ENCODE measurements at places on chromosomes 11 and 22. TPM values are rescaled to one million over a fixed set of nuclear protein-coding genes. Genes with fewer than 3 reads are reported as not detected.

The TENM4 gene
- total RNA-seq = 5.0 TPM

The HTR3A gene
- total RNA-seq = 0.43 TPM

The PRRG4 gene
- 9.7 TPM for total RNA-seq

The YAP1 gene
- total RNA-seq = 120 TPM

- no peak for DNase-seq
- H3K27ac ChIP-seq = no peak overlapping the region
- no peaks in the 10 kb centered on the region for H3K27me3 ChIP-seq
- H3K36me3 ChIP-seq = no peaks in the 10 kb centered on the region
Measured at GRCh38 chr22:19823902-19824211, 30.8 kb downstream of the GNB1L start.

DNA sequence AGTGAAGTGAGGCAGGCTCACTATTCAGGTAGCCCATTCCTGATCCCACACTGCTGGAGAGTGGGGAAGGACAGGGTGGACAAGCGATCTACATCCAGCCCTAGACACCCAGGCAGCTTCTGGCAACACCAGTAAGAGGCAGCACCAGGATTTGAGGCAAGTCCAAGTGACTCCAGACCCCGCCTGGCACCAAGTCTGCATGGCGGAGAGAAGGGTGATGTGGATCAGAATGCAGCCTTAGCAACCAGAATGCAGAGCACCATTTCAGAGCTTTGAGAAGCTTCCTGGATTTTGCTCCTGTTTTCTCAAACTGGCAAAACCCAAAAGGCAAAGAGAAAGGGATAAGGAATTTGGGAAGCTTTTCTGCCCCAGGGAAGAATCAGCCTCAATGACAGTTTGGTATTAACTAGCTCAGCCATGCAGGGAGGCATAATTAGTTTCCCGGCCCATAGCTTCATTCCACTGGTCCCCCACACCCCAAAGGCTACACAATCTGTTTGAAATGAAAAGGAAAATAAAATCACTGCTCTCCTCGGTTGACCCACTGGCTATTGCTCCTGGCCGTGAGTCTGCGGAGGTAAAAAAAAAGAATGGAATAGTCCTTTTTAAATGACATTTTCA, 17.3 kb downstream of the GALNT18 start:
- H3K36me3 ChIP-seq = no peaks in the 10 kb centered on the region
- no peak overlapping the region for H3K4me3 ChIP-seq
- H3K27me3 ChIP-seq = no peaks in the 10 kb centered on the region
- no peaks in the 10 kb centered on the region for H3K4me1 ChIP-seq
- no peak overlapping the region for H3K27ac ChIP-seq
- DNase-seq = no peak

DNA sequence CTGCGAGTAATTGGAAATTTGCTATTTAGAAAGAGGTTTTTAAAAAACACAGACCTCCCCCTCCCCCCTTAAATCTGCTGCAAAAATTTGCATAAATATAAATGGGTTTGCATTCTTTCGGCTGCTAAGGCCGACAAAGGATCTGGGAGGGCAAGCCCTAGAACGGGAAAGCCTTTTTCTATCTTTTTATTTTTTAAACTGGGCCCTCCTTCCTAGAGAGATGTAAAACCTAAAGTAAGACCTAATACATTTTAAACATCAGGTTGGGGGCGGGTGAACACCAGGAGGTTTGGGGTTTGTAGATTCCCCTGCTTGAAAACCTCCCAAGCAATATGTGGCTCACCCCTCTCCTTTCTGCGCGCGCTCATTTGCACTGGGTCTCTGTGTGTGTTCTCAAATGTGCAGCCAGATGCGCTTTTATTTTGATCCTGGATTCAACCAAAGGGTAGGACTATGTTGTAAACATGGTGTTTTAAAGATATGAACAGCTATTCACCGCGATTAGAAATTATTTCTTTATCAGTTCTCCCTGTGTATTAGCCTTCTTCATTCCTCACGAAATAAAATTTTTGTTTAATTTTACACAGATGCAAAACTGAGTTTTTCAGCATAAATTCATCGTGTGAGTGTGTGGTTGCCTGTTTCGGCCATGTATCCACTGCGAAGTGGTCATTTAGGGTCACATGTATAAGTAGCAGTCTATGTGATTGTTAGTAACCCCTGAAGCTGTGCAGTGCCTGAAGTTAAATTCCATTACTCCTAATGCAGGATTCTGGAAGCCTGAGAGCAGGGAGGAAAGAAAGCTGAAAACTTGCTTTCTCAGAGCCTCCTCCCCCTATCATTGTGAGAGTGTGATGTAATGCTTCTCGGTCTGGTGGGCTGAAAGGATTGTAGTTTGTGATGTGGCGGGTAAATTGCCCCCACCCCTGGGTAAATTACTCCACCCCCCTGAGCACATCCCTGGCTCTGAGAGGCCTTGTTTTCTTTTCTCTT, 988 bp downstream of the TNRC6B start:
- H3K4me1 ChIP-seq = peaks cover 51% of the 10 kb centered on the region
- DNase-seq = peak; percentile 66
- no peaks in the 10 kb centered on the region for H3K27me3 ChIP-seq
- no peaks in the 10 kb centered on the region for H3K36me3 ChIP-seq
- H3K27ac ChIP-seq = peak overlapping the region; percentile 92
- peak overlapping the region; percentile 52 for H3K4me3 ChIP-seq

GRCh38 chr11:110772863-110773262, 60.6 kb upstream of the ARHGAP20 start:
- H3K27ac ChIP-seq = no peak overlapping the region
- H3K27me3 ChIP-seq = no peaks in the 10 kb centered on the region
- no peaks in the 10 kb centered on the region for H3K36me3 ChIP-seq
- H3K4me3 ChIP-seq = no peak overlapping the region

DNA sequence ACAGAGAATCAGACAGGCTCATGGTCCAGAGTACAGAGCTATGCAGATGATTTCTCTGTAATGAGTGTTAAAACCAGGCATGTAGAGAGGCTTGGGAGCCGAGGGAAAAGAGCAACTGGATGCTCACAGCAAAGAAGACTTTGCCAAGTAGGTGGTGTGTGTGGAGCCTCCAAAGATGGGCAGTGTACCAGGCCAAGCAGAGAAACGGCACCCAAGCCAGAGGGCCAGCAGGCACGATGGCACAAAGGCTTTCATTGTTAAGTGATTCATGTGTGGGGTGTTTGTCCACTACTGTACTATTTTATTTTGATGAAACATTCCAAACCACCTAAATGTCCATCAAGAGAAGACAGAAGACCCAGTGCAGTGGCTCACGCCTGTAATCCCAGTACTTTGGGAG, 11.1 kb downstream of the RANGAP1 start:
- H3K36me3 ChIP-seq = peaks cover 45% of the 10 kb centered on the region
- no peak overlapping the region for H3K4me3 ChIP-seq
- H3K27ac ChIP-seq = no peak overlapping the region
- no peaks in the 10 kb centered on the region for H3K27me3 ChIP-seq

DNA sequence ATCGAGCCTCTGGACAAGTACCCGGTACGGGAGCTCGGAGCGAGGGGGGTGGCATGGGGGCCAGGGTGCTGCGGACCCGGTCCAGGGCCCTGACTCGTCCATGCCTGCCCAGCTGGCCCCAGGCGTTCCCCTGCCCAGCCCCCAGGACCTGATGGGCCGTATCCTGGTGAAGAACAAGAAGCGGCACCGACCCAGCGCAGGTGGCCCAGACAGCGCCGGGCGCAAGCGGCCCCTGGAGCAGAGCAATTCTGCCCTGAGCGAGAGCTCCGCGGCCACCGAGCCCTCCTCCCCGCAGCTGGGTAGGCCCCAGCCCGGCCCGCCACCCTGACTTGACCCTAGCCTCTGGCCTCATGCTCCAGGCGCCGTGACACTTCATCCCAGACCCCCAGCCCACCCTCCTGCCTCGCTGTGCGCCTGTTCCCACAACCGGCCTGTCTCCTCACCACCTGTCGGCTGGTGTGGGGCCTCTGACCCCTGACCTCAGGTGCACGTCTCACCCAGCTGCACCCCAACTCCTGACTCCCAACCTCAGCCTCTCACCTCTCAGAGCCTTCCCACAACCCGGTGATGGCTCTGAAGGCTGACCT, 7.7 kb downstream of the PLCB3 start:
- peaks cover 78% of the 10 kb centered on the region for H3K36me3 ChIP-seq
- H3K27me3 ChIP-seq = no peaks in the 10 kb centered on the region
- H3K4me3 ChIP-seq = no peak overlapping the region
- DNase-seq = no peak
- H3K4me1 ChIP-seq = no peaks in the 10 kb centered on the region

DNA sequence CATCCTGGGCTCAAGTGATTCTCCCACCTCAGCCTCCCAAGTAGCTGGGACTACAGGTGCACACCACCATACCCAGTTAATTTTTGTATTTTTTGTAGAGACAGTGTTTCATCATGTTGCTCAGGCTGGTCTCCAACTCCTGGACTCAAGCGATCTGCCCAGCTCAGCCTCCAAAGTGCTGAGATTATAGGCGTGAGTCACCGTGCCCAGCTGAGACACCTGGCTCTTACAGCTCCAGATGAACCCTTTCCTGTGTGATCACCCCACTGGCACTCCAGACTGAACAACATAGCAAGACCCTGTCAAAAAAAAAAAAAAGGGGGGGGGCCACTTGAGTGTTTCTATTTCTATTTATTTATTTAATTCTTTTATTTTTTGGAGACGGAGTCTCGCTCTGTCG, 1.0 kb upstream of the ADSL start:
- H3K27ac ChIP-seq = no peak overlapping the region
- no peak for DNase-seq
- peaks cover 6% of the 10 kb centered on the region for H3K36me3 ChIP-seq
- H3K27me3 ChIP-seq = no peaks in the 10 kb centered on the region
- H3K4me1 ChIP-seq = peaks cover 7% of the 10 kb centered on the region
- H3K4me3 ChIP-seq = no peak overlapping the region

DNA sequence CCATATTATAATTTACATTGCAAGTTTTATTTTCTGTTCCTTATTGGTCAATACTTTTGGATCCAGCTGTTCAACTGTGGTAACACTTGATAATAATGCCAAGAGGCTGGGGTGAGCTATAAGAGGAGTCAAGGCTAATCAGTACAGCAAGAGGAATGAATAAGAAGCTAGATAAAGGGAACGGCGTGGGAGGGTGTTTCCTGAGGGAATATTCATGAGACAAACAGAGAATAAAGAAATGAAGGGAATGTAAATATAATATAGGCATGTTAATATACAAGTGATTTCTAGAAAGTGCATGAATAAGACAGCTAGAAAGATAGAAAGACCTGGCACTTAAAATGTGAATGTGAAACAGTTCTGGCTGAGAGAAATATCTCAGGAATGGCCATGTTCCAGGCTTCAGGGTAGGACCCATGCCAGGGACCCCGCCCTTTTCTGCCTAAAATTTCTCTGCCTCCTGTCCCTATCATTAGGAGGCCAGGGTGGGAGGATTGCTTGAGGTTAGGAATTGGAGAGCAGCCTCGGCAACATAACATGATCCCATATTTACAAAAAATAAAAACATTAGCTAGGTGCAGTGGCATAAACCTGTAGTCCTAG, 3.9 kb downstream of the OR51B4 start:
- no peak overlapping the region for H3K27ac ChIP-seq
- H3K4me3 ChIP-seq = no peak overlapping the region
- no peaks in the 10 kb centered on the region for H3K36me3 ChIP-seq
- DNase-seq = no peak

- peak; percentile 29 for DNase-seq
- no peaks in the 10 kb centered on the region for H3K27me3 ChIP-seq
Measured at GRCh38 chr11:74749965-74750296, 1.3 kb downstream of the RNF169 start.

GRCh38 chr11:36407356-36407755, 102.7 kb downstream of the TRAF6 start:
- H3K4me1 ChIP-seq = no peaks in the 10 kb centered on the region
- no peak overlapping the region for H3K4me3 ChIP-seq
- H3K27ac ChIP-seq = no peak overlapping the region
- H3K27me3 ChIP-seq = no peaks in the 10 kb centered on the region
- DNase-seq = no peak
- no peaks in the 10 kb centered on the region for H3K36me3 ChIP-seq

- H3K36me3 ChIP-seq = no peaks in the 10 kb centered on the region
- H3K27me3 ChIP-seq = no peaks in the 10 kb centered on the region
- no peak overlapping the region for H3K4me3 ChIP-seq
Measured at GRCh38 chr11:23205156-23205871, 345.0 kb upstream of the CCDC179 start.
